ENCODE measurements at places on chromosomes 1 and 21. TPM values are rescaled to one million over a fixed set of nuclear protein-coding genes. Genes with fewer than 3 reads are reported as not detected.

The RPS8 gene
- polyA plus RNA-seq, result 3,363 TPM

The ALPL gene
- polyA plus RNA-seq, result 1.3 TPM

The DPH2 gene
- 76.9 TPM for polyA plus RNA-seq

The LY9 gene
- polyA plus RNA-seq, result not detected

The SRM gene
- polyA plus RNA-seq, result 60.9 TPM

The DYNLT5 gene
- not detected for polyA plus RNA-seq

The DPT gene
- 0.32 TPM for polyA plus RNA-seq

The HFM1 gene
- polyA plus RNA-seq, result 0.06 TPM

The CFHR1 gene
- polyA plus RNA-seq, result 0.23 TPM

The TMEM69 gene
- 74.0 TPM for polyA plus RNA-seq

The MYOG gene
- not detected for polyA plus RNA-seq

The SHE gene
- not detected for polyA plus RNA-seq

The LIPI gene
- polyA plus RNA-seq, result not detected

The HSD3B2 gene
- not detected for polyA plus RNA-seq

The JUN gene
- polyA plus RNA-seq, result 54.6 TPM

The CPTP gene
- polyA plus RNA-seq, result 13.4 TPM

Measured in SK-N-SH (cell line).